Kasumi-1 (cell line): ENCODE measurements at places on chromosomes 4 and X.

- no peak for DNase-seq
These were observed 21.9 kb downstream of the STK26 start for GRCh38 chrX:132044953-132045352.

DNA sequence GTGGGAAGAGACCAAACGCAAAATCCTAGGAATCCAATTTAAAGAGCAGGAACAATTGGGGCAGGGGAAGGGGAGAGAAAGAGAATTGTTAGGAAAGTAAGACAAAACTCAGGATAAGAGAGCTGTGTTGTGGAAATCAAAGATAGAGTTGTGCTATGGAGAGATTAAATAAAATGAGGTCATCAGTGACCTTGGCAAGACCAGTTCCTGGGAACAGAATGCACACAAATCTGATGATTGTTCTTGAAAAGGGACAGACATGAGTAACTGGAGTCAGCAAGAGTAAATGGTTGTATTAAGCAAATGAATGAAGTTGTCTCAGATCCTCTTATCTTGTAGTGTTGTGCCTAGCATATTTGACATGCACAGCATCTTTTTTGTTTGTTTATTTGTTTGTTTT is 267.4 kb downstream of the IL1RAPL1 start:
- DNase-seq: no peak

- DNase-seq: no peak
These were observed 167.5 kb upstream of the FRMPD4 start for GRCh38 chrX:11970578-11971359.

- DNase-seq: no peak
These were observed 64.4 kb upstream of the PDLIM3 start for GRCh38 chr4:185599553-185600243.

GRCh38 chrX:120660637-120661036 is 30.8 kb upstream of the C1GALT1C1 start:
- no peak for DNase-seq

- no peak for DNase-seq
These were observed 36.3 kb downstream of the RLIM start for GRCh38 chrX:74578137-74578536.

GRCh38 chrX:13587786-13588477 is 18.5 kb downstream of the EGFL6 start:
- DNase-seq: no peak

GRCh38 chr4:91840359-91840758 is 463.4 kb upstream of the GRID2 start:
- DNase-seq: no peak
